PC-3 (cell line): ENCODE measurements at places on chromosomes 1 and 21.
A peak's percentile ranks its signal among the peaks of the same experiment; 100 is the strongest.

DNA sequence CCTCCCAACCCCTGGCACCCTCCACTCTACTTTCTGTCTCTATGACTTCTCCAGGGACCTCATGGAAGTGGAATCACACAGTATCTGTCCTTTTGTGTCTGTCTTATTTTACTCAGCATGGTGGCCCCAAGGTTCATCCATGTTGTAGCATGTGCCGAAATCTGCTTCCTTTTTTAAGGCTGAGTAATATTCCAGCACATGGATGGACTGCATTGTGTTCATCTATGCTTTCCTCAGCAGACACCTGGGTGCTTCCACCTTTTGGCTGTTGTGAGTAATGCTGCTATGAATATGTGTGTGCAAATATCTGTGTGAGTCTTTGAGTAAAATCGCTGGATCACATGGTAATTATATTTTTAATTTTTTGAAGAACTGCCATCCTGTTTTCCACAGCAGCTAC is 1.6 kb upstream of the PFKL start:
- DNase-seq: peak; percentile 45

- DNase-seq: no peak
Measured at GRCh38 chr21:36710729-36711048, 11.8 kb downstream of the SIM2 start.

GRCh38 chr1:94048413-94049164 is 72.4 kb downstream of the ABCA4 start:
- no peak for DNase-seq

DNA sequence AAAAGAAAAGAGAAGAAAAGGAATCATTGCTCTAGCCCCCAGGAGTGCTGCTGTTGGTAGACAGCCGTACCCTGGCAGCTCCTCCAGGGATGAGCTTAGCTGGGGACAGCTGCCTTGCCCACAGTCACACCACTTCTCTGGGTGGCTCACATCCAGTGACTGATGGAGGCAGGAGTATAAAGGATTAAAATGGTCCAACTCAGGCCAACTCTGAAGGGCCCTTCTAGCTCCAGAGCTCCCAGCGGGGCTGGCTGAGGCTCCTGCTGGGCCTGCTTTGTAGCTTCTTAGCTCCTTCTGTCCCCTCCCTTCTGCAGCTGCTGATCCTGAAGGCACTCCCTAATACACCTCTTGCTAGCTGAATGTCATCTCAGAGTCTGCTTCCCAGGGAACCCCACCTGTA is 4.4 kb downstream of the CITED4 start:
- no peak for DNase-seq

- no peak for DNase-seq
Measured at GRCh38 chr1:7290971-7291970, 479.8 kb upstream of the VAMP3 start.
